ENCODE measurements at places on chromosomes 1 and 21.
A peak's percentile ranks its signal among the peaks of the same experiment; 100 is the strongest.

DNA sequence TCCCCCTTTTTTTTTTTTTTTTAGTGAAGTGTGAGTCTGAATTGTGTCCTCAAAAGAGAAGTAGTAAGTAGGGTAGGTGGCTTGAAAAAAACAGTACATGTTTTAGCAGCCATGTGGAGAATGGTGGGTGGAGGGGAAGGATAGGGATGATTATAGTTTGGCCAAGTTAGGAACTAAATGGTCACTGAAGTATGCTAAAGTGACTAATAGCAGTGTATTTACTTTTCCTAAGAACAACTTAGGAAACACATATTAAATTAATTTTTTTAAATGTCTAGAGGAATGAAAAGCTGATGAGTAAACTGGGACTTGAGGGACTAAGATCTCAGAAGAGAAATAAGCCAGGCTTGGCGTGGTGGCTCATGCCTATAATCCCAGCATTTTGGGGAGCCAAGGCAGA, 55.5 kb downstream of the PLA2G4A start:
- DNase-seq = no peak

- no peak for DNase-seq
Measured at GRCh38 chr1:84086189-84086588, 57.9 kb upstream of the PRKACB start.

- no peak for DNase-seq
Measured at GRCh38 chr21:44556879-44557278, 1.7 kb downstream of the KRTAP10-3 start.

GRCh38 chr1:159214149-159214760, 9.6 kb downstream of the ACKR1 start:
- DNase-seq = no peak

- no peak for DNase-seq
Measured at GRCh38 chr1:79037085-79037484, 30.6 kb upstream of the ADGRL4 start.

GRCh38 chr1:27755865-27756264, 17.2 kb upstream of the STX12 start:
- no peak for DNase-seq

- peak; percentile 60 for DNase-seq
Measured at GRCh38 chr1:83619170-83619896, 379.6 kb downstream of the TTLL7 start.

GRCh38 chr1:116544588-116545358, 26.1 kb downstream of the CD58 start:
- DNase-seq = no peak

DNA sequence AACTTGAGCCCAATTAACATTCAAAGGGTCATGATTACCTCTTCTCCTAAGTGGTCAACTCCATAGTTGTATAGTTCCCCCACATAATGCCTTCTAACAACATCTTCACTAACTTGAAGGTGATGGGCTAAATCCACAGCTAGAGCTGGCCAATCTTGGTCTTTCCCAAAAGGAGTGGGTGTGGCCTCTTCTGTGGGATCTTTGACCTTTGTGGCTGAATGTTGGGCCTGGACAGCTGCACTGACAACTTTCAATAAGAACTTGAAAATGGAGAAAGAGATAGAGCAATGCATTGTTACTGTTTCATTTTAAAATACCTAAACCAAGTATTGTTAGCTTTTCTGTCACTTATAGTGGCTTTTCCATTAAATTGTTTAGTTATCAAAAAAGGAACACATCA, 59.2 kb downstream of the IARS2 start:
- DNase-seq = no peak

GRCh38 chr1:214009423-214010196, 21.8 kb downstream of the PROX1 start:
- DNase-seq = no peak

DNA sequence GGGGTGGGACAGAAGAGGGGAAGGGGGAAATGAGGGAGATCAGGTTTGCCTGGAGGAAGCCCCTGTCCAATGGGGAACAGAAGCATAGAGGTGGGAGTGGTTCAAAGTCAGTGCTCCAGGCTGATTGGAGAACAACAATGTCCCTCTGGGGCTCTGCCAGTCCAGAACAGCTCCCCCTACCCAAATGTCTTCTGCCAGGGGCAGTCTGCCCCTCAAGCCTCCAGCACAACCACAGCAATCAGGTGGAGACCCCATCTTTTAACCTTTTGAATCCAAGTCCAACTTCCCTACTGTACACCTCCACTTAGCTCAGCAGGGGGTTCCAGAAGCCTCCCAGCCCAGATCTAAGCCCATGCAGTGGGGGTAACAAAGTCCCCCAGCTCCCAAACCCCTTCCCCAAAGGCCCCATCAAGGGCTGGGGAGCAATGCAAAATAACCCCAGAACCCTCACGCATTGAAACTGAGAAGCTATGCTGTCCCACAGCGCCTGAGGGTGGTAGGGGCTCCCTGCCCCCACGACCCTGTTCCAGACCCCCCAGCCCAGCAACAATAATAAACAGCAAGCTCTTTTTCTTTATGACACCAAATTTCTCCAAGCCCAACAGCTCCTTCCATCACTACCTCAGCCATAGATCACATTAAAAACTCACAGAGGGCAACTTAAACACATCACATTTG, 3.3 kb downstream of the AHDC1 start:
- DNase-seq = no peak

DNA sequence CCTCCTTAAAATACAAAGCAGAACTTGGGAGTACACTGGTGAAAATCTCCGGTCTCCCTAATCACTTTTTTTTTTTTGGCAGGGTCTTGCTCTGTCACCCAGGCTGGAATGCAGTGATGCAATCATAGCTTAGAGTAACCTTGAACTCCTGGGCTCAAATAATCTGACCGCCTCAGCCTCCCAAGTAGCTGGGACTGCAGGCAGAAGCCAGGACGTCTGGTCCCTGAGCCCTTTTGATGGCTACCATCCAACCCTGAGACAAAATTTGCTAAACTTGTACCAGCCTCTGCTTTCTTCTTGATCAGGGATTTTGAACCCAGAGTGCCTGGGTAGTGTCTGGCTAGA, 4.1 kb downstream of the L1TD1 start:
- no peak for DNase-seq

- no peak for DNase-seq
Measured at GRCh38 chr1:204653590-204654340, 31.8 kb downstream of the LRRN2 start.

DNA sequence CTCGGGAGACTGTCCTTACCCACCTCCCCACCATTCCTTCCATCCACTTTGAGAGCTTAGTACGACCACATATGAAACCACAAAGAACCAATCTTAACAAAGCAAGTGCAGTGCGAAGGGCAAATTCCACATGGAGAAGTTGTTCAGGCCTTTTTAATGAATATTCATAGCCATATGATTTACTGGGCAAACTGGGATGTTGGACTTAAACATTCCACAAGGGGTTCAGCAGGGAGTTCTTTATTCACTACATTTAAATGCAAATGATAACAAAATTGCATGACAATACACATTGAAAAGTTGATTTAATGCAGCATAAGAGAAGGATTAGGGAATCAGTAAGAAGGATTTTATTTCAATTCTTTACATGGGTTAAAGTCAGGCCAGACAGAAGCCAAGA, 14.7 kb downstream of the NMNAT2 start:
- DNase-seq = peak; percentile 67

- DNase-seq = no peak
Measured at GRCh38 chr1:54867717-54868057, 19.3 kb downstream of the DHCR24 start.

DNA sequence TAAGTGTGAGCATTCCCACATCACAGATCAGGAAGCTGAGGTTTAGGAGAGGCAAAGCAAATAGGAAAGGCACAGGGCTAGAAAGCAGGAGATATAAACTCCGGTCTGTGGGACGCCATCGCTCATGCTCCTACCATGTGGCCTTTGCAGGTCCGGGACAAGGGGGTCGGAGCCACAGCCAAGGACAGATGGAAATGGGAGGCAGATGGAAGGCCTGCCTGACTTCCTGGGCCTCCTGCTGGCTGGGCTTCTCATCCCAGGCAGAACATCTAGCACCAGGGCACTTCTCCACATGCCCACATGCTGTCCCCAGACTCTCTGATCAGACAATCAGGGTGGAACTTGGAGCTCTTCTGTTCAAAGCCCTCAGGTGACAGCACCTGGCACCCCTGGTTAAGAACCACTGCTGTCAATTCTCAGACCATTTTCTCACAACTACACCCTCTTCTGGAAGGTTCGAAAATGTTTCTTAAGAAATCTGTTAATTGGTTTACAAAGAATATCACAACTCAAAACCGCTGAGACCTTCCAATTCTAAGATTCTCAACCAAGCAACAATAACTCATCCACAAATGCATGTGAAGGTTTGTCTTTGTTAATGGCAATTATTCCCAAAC, 173.3 kb upstream of the EDN2 start:
- DNase-seq = no peak

- no peak for DNase-seq
Measured at GRCh38 chr21:27017246-27017645, 50.4 kb upstream of the ADAMTS5 start.

DNA sequence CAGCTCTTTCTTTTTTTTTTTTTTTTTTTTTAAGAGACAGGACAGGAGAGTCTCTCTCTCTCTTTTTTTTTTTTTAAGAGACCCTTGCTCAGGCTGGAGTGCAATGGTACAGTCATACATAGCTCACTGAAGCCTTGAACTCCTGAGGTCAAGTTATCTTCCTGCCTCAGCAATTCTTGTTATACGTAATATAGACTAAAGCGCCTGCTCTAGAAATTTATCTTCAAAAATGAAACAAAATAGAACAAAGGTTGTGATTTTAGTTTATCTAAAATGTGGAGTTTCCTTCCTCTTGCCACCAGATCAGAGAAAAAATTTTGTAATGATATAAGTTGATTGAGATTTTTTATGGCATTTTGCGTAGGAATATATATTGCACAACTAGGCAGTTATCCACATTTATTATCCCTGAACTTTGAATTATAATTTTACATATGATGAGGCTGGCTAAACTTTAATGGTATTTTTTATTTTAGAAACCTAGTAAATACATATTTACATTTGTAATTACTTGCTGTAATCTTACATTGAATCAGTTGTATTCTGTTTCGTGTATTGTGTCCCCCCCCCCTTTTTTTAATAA, 44.2 kb downstream of the MTF2 start:
- no peak for DNase-seq

- DNase-seq = no peak
Measured at GRCh38 chr1:109395602-109396512, 1.9 kb downstream of the SORT1 start.

DNA sequence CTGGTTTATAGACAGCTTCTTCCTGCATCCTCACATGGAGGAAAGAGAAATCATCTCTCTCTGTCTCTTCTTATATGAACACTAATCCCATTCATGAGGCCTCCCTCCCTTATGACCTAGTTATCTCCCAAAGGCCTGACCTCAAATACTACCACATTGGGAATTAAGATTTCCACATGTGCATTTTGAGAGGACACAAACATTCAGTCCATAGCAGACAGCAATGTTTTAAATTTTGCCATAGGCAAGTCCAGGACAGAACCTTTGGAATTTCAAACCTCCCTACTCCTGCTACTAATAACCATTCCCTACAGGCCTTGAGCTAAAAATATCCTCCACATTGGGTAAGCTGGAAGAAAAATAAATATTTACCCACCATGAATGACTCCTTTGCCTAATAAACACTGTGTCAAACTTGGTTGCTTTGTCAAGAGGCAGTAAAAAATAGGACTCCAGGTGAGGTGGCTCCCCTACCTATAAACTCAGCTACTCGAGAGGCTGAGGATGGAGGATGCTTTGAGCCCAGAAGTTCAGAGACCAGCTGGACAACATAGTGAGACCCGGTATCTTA, 113.7 kb downstream of the ZNF281 start:
- no peak for DNase-seq

- DNase-seq = no peak
Measured at GRCh38 chr1:91781901-91782622, 103.9 kb downstream of the TGFBR3 start.

All from SK-N-MC (cell line).